ENCODE measurements at places on chromosomes 12 and 14.

DNA sequence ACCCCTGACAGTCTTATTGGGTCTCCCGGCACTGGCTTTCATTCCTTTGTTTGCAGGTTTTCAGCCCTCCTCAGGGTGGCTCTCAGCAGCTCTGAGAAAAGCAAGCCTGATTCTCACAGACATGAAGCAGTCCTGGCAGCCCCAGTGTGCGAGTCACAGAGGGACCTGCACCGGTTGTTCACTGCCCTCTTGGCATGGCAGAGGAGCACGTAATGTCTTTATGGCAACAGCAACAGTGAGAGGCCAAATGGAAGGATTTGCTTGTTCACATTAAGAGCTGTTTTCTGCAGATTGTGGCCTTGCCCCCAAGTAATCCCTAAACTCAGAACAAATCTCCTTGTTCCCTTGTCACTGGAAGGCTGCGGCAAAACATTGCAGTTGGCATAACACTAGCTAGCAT lies 3.4 kb downstream of the KCNA5 start:
- DNase-seq, result no peak

- DNase-seq, result no peak
Observed at GRCh38 chr14:56494167-56494566, 85.4 kb upstream of the TMEM260 start.

GRCh38 chr12:14769466-14769968 lies 33.8 kb downstream of the WBP11 start:
- DNase-seq, result no peak

DNA sequence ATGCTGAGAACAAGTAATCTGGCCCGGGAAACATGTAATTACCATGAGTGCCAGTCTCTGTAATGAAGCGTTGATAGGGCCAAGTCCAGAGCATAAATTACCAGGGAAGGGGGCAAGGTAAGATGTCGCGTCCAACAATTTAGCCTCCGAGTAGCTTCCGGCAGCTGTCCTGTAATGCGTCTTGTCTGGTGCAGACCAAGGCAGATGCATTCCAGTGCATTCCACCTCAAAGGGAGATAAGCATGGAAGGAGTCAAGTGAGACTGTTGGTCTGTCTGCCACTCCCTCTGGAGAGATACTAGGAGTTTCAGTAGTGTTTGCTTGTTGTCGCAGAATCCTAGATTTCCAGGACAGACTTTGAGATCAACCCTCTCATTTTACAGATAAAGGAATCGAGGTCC lies 218.3 kb downstream of the AACS start:
- no peak for DNase-seq

GRCh38 chr14:75724414-75725204 lies 63.6 kb downstream of the TTLL5 start:
- no peak for DNase-seq

DNA sequence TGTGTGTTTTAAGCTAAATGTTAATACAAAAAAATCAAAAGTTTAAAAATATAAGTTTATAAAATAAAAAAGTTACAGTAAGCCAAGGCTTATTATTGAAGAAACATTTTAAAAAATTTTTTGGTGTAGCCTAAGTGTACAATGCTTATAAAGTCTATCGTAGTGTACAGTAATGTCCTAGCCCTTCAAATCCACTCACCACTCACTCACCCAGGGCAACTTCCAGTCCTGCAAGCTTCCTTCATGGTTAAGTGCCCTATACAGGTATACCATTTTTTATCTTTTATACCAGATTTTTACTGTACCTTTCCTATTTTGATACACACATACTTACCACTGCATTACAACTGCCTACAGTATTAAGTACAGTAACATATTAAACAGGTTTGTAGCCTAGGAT lies 11.9 kb downstream of the UBE2N start:
- no peak for DNase-seq

- no peak for DNase-seq
Observed at GRCh38 chr14:50051706-50052105, 64.7 kb downstream of the VCPKMT start.

GRCh38 chr14:95140060-95140858 lies 17.1 kb downstream of the DICER1 start:
- peak; percentile 89 for DNase-seq

DNA sequence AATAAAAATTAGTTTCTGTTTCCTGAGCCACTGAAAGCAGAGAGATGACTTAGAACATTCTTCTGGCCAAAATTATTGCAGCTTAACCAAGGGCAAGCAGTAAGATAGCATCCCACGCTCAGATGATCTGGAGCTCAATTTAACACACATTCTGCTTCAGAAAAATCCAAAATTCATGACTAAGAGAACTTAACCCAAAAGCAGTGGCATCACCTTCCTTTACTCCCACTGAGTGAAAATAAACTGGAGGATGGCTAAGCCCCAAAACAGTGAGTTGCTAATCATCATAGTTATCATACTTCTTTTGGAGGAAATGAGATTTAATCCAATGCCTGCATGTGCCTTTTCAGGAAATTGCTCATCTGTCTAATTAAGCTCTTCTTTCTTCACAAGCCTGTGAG lies 195.4 kb downstream of the DUSP6 start:
- DNase-seq, result peak; percentile 82

DNA sequence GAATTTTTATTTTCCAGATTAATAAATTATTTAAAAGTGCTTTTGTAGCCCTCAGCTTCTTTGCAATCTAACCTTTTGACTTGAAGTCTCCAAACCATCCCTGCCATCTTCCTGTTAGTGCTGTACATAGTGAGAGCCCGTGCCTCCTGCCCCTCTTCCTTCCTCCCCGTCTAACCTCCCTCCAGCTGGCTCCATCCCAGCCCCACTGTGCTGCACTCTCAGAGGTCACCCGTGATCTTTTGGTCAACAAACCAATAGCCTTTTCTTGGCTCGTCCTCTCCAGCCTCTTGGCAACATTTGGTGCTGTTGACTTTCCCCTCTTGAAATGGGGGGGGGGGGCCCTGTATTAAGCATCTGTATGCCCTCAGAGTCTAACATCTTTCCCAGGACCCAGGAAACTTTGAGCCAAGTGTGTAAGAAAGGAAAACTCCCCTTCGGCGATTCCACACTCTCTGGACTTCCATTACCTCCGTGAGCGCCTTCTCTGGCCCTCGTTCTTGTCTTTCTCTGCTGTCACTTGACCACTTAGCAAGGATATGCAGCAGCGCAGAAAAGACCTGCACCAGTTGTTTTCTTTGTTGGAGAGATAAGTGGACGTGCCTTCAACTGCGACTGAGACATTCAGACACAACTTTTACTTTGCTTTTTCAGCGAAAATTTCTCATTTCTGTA lies 44.1 kb downstream of the FBXW8 start:
- no peak for DNase-seq

DNA sequence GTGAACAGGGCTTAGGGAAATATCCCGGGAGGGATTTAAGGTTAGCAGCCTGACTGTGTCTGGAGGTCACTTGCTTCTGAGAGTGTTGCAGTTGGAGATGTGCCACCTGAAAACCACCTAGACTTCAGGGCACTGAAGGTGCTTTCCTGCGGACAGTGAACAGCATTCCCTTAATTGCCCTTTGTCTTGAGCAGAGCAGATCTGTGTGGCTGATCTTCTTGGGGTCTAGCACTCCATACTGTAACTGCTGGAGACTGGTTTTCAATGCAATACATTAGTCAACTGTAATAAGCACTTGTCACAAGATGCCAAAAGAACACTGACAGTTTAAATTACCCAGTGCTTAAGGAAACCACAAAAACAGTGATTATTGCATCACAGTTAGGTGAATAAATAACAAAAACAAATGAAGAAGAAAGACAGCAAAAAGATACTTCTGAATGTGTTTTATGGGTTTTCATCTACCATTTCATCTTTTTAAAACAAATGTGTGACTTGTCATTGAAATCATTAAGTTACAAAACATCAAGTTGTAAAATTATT lies 111.8 kb downstream of the PRIMA1 start:
- DNase-seq, result no peak

Data from inflammatory macrophage treated with lipopolysaccharide for 1 hour (primary cell).